ENCODE measurements at places on chromosomes 11 and 22.

- no peak for DNase-seq
Measured at GRCh38 chr11:57303990-57304579, 20.7 kb downstream of the TNKS1BP1 start.

- no peak for DNase-seq
Measured at GRCh38 chr11:3894128-3894731, 38.8 kb downstream of the STIM1 start.

- no peak for DNase-seq
Measured at GRCh38 chr11:68764746-68765145, 13.4 kb upstream of the TESMIN start.

DNA sequence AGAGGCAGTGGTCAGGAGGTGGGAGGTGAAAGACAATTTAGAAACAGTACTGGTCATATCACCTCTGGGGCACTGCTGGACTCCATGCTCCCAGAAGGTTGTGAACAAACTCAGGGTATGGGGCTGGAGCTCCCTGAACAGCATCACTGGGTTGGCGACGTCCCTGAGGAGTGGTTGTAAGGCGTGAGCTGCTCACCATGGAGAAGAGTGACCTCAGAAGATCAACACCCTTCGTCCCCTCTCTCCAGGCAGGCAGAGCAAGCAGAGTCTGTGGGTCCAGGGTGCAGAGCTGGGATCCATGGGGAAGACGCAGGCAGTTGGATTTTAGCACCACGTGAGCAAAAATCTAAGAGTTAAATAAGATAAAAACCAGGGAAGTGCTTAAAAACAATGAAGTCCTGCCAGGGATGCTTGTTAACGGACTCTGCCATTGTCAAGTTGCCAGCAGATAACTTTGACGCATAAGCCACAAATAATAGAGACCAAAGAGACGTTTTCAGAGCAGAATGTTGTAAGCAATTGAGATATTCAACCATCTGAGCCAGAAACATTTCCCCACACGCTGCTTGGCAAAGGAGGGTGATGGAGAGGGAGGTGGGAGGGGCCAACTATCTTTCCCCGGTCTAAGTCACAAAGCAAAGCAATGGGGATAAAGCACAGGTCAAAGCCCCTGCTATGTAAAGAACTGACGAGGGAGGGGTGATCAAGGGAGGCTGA, 13.6 kb downstream of the PNPLA5 start:
- DNase-seq = no peak

DNA sequence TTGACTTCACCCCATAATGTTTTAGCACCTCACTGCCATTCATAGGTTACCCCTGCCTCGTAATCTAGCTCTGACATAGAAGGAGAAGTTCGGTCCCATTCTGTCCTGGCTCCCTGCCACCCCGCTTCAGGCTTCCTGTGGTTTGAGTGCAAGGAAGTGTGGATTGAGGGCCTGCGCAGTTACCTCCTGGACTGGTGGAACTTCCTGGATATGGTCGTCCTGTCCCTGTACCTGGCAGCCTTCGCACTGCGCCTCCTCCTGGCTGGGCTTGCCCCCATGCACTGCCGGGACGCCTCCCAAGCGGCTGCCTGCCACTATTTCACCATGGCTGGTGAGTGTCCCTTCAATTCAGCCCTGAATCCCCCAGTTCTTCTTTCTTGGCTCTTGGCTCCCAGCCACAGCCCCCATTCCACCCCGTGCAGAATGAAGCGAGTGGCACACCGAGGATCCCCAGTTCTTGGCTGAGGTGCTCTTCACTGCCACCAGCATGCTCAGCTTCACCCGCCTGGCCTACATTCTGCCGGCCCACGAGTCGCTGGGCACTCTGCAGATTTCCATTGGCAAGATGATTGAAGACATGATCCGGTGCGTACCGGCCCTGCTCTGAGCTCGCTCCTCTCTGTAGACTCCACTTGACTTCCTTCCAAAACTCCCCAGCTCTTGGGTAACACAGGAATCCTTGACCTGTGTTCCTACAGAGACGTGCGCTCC, 15.4 kb downstream of the ART5 start:
- no peak for DNase-seq

GRCh38 chr11:73379189-73379880, 3.1 kb downstream of the RELT start:
- no peak for DNase-seq

DNA sequence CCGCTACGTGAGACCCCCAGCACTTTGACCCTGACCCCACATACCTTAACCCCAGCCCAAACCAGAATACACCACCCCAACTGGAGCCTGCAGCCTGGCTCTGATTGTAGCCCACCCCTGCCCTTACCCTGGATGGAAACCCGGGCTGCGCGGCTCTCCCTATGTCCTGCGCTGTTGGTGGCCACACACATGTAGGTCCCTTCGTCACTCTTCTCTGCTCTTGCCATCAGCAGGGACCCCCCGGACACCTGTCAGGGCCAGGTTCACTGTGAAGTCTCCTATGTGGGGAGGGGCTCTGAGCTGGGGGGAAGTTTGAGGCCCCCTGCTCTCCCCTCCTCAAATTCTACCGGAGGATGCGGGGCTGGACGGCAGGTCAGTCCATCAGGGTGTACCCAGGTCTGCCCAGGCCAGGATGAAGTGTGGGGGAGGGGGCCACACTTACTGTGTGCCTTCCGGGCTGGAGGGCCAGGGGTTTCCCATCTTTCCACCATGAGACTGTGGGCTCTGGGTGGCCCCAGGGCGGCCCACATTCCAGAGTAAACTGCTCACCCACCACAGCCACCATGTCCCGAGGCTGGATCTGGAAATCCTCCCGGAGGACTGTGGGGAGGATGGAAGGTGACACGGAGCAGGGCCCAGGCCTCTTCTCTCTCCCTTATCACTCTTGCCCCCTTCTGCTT, 1.5 kb downstream of the ROBO4 start:
- no peak for DNase-seq

GRCh38 chr11:18452927-18453326, 2.7 kb upstream of the LDHAL6A start:
- no peak for DNase-seq

GRCh38 chr11:70201882-70202861, 924 bp upstream of the FADD start:
- DNase-seq = no peak

DNA sequence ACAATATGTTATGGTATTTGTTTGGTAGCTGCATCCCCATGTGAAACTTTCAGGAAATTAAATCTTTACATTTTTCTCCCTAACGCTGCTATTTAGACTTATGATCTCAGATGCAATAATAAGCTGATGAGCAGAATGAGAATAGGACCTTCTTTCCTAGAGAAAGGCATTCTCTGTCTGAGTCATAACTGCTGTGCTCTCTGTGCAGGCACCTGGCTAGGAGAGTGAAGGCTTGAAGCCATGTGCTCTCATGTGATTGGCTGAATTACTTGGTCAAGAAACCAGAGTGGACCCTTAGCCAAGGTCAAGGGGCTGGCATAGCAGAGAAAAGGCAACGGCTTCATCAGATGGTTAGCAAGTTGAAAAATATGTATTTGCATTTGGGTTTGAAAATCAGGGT, 185.0 kb downstream of the ADAMTS15 start:
- no peak for DNase-seq

- DNase-seq = no peak
Measured at GRCh38 chr22:22773979-22774604, 113.5 kb upstream of the IGLL5 start.

GRCh38 chr11:69880826-69881445, 61.7 kb upstream of the FGF3 start:
- DNase-seq = no peak

DNA sequence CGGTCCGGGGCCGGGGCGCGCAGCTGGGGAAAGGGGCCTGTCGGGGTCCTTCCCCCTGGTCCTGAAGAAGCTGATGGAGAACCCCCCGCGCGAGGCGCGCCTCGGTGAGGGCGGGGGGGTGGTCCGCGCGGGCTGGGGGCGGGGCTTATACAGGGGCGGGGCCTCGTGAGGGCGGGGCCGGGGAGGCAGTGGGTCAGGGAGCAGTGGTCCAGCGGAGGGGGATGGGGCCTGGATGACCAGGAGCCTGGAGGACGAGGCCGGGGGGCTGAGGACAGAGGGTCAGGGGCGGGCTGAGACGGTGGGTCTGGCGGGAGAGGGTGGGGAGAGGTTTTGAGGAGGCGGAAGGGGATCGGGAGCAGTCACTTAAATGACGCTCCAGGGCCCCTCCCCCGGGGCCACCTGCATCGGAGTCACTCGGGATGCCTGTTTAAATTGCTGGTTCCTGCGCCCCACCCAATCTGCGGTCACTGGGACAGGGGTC, 396 bp downstream of the TEF start:
- DNase-seq = peak; percentile 32

DNA sequence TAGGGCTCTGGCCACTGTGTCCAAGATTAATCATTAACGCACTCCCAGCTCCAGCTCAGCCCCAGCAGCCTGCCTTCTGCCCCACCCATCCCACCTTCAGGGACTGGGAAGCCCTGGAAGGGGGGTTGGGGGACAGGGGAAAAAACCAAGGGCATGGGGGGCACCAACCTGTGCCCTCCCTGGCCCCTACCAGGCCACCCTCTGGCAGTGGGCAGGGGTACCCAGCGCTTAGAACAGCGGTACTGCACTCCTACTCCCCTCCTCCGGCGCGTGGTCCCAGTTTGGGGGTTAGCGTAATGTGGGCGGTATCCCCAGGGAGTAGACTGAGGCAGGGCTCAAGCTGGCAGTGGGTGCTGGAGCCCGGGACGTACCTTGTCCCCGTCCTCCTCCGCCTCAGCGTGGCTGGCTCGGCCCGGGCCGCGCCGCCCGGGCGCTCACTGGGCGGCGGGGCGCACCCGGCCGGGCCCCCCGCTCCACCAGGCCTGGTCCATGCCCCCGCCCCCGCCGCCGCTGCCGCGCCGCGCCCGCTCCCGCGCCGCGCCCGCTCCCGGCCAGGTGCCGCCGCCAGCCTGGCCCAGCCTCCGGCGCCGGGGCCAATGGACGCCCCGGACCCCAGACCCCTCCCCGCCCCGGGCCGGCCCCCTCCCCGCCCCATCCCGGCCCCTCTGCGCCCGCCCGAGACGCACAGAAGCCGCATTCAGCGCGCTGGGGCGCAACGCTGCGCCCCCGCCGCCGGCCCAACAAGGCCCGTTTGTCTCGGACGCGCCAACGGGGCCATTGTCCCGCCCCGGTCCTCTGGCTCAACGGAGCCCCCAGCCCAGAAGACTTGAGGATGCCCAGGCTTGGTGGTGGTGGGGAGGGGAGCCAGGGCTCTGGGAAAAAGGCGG, at the start of gene GAL3ST1:
GAL3ST1 (minus strand) TSS at position 571 of the 887 bp plus-strand sequence. CDS start 17,273 bp downstream, outside the sequence.
- no peak for DNase-seq

GRCh38 chr11:110858547-110858921, 146.3 kb upstream of the ARHGAP20 start:
- DNase-seq = no peak

GRCh38 chr11:111766834-111767142, 599 bp upstream of the PPP2R1B start:
- no peak for DNase-seq

- DNase-seq = no peak
Measured at GRCh38 chr11:62116451-62116850, 7.4 kb upstream of the INCENP start.

- DNase-seq = no peak
Measured at GRCh38 chr11:89495951-89496350, 4.8 kb upstream of the NOX4 start.

- DNase-seq = no peak
Measured at GRCh38 chr11:67253872-67254624, 12.2 kb upstream of the GRK2 start.
